ENCODE measurements at places on chromosomes 12 and 14.

DNA sequence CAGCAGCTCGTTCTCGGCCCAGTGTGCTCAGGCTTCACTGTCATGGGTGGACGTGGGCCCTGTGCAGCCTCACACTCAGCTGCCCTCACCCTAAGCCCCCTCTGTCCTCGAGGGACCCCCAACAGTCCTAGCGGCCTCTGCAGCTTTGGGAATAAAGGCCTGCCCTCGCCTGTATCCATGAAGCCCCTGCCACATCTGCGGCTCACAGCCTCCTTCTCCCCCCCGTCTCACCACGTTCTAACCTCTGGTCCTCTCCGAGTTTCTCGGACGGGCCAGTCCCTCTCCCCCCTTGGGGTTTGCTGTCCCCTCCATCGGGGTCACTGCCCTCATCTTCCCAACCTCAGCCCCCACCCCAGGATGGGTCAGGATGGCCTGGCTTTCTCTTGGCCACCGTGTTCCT is 30.2 kb upstream of the GALNT9 start:
- DNase-seq, result no peak

- DNase-seq, result no peak
Observed at GRCh38 chr12:88310666-88311065, 168.6 kb downstream of the TMTC3 start.

- no peak for DNase-seq
Observed at GRCh38 chr12:106581543-106582248, 1.1 kb upstream of the RFX4 start.

DNA sequence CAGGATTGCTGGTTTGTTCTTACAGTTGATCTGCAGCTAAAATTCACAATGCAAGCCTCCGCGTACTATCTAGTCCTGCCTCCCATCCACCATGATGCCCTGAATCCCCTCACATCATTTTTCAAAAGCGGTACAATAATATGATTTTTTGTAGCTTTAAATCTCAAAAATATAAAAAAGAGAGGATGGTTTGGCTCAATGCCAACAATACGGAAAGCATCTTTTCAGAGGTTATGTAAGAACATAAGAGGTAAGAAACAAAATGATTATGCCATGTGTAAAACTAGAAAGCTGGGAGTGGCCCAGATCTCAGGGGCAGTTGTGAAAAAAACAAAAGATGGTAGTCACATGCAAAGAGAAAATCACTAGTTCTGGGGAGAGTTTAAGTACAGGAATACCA is 24.0 kb upstream of the ZDHHC17 start:
- no peak for DNase-seq

- DNase-seq, result no peak
Observed at GRCh38 chr12:52305921-52306705, 14.8 kb upstream of the KRT81 start.

GRCh38 chr14:36955376-36955775 is 217.0 kb downstream of the SLC25A21 start:
- DNase-seq, result no peak

DNA sequence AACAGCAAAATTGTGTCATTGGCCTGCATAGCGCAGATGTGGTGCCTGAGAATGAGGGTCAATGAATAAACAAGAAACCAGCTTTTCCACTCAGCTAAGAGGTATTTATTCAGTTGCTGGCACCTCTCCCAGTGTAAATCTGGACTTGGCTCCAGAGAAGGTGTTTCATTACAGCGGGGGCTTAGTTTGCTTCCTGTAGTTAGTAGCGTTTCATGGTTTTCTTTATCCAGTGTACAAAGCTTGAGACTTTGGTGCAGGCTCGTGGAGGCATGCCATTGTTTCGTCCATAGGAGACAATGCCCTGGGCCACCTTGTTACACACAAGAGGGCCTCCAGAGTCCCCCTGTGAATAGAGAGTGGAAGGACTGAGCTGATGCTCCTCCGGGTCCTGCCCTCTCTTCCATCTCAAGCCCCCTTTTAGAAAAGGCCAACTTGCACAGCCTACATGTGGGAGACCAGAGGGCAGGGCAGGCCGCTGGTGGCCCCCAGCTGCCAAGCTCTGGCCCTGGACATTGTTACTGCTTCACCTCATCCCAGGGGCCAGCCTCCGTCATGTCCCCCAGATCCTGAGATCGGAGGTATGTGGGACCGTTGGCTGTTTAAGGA is 3.0 kb downstream of the GZMB start:
- no peak for DNase-seq

- DNase-seq, result no peak
Observed at GRCh38 chr12:121860257-121860656, 1.6 kb upstream of the HPD start.

DNA sequence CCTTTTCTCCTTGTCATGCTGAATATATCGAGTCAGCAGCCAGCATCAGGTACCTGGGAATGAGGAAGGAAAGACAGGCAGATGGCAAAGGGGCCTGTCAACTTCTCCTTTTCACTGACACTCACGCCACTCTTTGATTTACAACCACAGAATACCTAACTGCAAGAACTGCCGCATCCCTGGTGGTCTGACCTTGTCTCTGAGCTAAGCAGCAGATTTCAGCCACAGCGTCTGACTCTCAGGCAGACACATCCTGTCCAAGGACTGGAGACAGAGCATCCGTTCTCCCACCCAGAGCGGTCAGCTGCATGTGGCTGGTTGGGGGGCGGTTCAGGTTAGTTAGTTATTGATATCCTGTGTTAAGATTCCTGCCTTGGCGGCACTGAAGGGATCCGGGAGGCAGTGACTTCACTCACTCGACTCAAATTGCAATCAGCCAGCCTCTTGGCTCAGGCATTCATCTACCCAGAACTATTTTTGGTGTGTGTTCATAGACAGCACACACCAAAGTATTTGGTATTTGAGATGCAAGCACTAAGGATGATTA is 11.2 kb upstream of the MAP1LC3B2 start:
- no peak for DNase-seq
